ENCODE measurements at places on chromosomes 11 and 22.

DNA sequence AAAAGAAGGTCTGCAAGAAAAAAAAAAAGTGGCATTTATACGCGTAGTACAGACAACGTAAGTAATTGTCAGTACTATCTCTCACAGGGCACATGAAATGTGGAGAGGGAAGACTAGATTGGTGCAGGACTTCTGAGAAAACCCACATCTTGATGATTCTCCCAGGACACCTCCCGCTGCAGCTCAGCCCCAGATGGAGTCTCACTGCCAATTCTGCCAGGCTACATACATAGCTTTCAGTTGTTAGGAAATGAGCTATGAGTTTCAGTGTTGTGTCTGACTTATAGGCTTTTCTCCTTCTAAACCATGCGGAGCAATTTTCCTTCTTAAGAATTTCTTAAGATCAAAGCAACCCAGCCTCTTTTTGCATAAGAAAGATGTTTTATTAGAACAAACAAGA lies 9.6 kb downstream of the OR5A2 start:
- no peak for DNase-seq

DNA sequence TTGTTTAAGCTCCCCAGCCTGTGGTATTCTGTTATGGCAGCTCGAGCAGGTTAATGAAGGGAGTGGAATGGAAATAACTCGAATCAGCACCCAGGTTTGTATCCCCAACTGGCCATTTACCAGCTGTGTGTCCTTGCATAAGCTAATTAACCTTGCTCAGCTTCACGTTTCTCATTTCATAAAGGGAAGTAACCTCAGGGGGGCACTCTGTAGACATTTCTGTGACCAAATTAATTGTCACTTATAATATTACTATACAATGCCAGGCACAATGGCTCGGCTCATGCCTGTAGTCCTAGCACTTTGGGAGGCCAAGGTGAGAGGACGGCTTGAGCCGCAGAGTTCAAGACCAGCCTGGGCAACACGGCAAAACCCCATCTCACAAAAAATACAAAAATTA lies 13.8 kb downstream of the ADA2 start:
- no peak for DNase-seq

DNA sequence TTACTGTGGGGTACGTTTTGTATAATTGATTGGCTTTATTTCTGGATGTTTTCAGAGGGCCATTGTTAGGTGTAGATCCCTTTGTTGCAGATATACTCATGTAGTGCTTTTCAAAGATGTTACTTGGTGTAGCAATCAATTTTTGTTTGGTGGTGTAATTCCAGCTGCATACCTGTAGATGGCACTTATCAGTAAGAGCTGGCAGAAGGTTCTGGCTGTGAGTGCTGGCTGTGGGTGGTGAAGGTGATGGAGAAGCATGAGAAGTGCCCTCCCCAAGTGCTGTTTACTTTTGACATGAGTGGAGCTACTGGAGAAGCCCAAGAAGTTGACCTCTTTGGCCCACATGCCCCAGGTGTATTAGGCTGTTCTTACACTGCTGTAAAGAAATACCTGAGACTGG lies 1074.9 kb downstream of the FAM181B start:
- no peak for DNase-seq

DNA sequence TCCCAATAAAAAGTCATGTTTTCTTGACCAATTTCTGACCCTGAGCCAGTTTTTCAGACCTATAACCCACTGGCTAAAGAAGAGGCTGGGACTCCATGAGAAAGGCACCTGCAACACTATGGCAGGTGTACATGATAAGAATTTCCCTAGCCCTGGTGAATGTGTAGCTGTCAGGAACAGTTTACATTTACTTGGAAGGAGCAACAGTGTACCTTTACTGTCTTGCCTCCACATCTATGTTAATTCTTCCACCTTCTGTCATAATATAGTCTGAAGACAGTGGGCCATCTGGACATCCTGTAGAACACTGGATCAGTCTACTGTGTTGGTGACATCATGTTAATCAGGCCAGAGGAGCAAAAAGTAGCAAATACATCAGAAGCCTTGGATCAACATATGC lies 72.1 kb upstream of the CD82 start:
- DNase-seq, result no peak

DNA sequence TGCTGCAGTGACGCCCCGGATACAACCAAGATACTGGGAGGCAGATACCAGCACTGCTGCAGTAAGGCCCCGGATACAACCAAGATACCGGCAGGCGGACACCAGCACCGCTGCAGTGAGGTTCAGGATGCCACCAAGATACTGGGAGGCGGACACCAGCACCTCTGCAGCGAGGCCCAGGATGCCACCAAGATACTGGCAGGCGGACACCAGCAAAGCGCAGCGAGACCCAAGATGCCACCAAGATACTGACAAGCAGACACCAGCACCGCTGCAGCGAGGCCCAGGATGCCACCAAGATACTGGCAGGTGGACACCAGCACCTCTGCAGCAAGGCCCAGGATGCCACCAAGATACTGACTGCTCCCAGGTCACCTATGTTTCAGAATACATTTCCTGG lies 225.2 kb downstream of the BRD1 start:
- DNase-seq, result no peak

DNA sequence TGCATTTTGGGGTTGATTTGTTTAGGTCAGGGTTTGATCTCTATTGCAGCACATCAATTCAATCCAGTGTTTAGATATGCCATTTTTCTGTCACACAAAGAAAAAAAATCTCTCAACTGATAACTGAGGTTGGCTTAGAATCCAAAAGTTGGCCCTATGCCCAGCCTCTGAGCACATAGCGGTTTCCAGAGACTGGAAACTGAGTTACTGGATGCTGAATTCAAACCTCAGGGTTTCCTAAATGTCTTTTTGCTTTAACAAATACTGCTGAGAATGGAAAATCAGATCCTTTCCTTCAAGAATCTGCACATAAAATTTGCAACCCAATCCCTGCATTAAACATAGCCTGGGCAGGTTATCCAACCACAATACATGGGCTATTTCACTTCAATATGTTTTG lies 4.0 kb downstream of the P4HA3 start:
- no peak for DNase-seq

GRCh38 chr11:130118165-130118564 lies 41.4 kb upstream of the ST14 start:
- DNase-seq, result no peak

DNA sequence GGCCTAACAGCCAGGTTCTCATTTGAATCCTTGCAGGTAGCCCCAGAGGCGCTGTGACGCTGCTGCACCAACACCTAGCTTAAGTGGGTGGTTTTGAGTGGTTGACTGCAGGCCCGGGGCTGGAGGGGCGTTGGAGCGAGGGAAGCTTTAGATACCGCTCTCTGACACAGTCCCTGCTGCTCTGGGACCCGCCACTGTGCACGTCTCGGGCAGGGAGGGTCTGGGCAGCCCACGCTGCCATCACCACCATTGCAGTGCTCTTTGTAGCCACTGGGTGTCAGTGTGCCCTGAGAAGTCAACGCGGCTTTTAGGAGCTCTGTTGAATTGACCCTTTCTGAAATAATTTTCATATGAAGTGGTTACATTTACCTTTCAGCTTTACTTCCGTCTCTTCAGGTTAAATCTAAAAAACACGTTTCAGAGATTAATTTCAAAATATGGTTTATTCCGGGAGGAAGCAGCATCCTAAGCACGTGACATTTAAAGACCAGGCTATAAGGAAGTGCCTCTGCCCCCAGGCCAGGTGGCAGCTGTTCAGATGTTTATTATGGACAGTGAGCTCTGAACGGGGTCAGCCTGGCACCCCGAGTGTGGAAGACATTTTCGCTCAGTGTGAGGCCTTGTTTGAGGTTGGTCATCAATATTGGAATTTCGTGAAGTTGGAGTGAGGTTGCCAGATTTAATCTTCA lies 30.9 kb upstream of the PARVB start:
- DNase-seq, result peak; percentile 29

GRCh38 chr11:46291441-46292150 lies 14.1 kb downstream of the CREB3L1 start:
- DNase-seq, result no peak

DNA sequence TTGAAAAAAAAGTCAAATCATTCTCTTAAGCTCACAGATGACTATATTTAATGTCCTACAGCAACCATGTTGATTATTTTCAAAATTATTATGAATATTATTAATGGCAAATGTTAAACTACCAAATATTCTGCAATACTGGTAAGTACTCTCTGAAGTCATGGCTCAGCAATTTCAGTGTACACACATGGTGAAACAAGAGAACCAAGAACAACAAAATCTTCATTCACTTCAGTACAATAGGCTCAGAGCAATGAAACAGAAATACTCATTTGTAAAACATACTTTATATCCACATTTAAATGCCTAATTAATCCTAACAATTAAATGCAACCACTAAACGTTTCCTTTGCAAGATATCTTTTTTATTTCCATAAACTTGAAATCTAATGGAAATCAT lies 347.2 kb downstream of the TTC28 start:
- DNase-seq, result no peak

GRCh38 chr11:130601764-130602460 lies 153.5 kb downstream of the ADAMTS15 start:
- DNase-seq, result no peak

DNA sequence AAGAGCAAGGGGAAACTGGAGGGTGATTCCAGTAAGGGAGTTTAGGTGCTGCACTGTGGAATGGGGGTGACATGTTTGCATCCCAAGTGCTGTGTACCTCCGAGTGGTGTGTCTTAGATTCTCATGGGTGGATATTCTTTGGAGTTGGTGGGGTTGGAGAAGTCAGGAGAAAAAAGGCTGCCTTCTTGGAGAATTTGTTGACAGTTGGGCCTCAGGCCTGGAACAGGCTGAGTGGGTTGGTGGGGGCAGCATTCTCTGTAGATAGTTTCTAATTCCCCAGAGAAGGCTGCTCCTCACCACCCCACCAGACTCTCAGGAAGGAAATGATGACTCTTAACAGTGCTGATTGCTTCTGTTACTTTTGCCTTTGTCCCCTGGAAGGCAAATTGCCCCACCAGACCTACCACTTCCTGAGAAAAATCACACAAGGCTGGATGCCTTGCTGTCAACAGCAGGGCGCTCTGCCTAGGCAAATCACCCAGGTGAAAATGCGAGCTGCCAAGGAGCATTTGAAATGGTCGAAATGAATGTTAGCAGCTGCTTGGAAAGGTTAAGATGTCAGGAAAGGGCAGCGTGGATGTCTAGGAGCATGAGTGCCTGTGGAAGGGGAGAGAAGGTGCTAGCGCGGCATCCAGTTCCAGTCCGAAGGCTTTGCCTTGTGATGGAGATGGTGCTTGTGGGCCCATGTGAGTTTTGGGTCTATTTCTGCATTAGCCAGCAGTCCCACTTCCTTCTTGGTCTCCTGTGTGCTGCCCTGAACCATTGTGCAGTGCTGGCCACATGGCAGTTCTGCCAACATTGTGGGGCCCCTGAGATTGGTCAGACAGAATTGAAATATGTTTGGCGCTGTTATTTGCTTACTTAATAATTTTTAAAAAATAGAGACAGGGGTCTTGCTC lies 29.7 kb upstream of the SORL1-AS1 start:
- peak; percentile 40 for DNase-seq

GRCh38 chr22:28936200-28936599 lies 52.8 kb downstream of the ZNRF3 start:
- no peak for DNase-seq

DNA sequence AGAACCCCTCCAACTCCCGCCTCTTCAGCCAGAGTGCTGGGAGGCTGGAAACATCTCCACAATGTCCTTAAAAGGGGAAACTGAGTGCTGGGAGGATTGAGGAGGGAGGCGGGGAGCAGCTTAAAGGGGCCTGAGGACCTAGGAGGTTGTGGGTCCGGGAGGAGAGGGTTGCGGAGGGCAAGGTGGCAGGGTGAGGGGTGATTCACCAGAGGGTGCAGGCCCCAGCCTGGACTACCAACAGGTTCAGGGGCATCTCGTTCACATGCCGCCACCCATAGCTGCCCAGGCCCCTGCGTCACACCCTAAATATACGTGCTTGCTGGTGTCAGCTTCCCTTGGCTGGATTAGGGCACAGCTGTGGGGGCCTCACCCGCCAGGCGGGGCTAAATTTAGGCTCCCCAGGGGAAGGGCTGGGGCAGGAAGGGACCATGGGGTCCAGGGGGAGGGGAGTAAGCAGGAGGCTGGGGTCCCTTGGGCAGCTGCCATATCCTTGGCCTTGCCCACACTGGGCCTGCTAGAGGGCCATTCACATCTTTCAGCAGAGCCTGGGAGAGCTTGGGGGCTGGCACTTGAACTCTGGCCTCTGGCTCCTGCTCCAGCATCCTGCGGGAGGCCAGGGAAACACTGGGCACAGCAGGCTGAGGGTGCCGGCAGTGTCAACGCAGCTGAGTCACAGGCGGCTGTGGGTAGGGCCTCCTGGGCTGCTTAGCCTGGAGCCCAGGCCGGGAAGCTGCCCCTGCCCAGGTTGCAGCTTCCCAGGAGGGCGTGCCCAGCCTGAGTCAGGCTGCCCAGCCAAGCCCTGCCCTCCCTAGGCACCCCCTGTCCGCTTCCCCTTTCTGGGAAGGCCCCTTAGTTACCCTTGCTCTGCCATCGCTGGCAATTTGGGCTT lies 1.3 kb downstream of the EHBP1L1 start:
- DNase-seq, result no peak

DNA sequence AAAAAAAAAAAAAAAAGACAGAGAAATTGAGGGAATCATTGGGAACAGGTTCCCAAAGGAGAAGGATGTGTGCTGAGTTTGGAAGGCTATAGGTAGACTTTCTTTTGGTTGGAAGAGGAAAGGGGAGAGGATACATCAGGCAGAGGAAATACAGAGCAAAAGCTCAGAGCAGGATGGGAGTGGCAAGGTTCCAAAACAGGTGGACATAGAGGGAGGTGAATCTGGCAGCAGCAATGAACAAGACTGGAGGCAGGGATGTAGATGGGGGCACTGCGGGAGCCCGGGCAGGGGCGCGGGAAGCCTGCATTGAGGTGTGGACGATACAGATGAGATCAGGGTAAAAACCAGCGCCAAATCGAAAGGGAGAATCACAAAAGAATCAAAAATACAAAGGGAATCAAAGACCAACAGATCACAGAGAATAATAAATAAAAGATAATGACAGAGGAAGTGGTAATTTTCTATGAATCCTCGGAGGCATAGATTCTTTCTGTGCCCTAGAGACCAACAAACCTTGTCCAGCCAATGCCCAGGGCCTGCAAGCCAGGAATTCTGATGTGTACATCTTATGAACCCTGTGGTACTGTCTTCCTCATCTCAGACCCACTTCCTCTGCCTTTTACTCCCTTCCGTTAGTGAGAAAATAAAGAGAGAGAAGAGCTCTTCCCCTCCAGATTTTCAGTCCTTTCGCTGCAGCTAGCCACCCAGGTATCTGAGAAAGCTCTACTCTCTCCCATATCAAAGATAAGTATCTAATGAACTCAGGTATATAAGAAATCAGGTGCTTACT lies 70.3 kb downstream of the SLC1A2 start:
- DNase-seq, result no peak
